ENCODE measurements at places on chromosomes 6 and 20.

- DNase-seq, result no peak
Observed at GRCh38 chr6:36197739-36198221, 1.2 kb downstream of the BRPF3 start.

- DNase-seq, result no peak
Observed at GRCh38 chr6:74735304-74735703, 470.5 kb downstream of the COL12A1 start.

- no peak for DNase-seq
Observed at GRCh38 chr20:408843-409696, 971 bp downstream of the RBCK1 start.

GRCh38 chr6:9316831-9317230 is 881.5 kb upstream of the SLC35B3 start:
- DNase-seq, result no peak

GRCh38 chr20:57509665-57510237 is 15.2 kb downstream of the CTCFL start:
- DNase-seq, result no peak

GRCh38 chr20:17315407-17316231 is 88.8 kb downstream of the PCSK2 start:
- DNase-seq, result no peak

DNA sequence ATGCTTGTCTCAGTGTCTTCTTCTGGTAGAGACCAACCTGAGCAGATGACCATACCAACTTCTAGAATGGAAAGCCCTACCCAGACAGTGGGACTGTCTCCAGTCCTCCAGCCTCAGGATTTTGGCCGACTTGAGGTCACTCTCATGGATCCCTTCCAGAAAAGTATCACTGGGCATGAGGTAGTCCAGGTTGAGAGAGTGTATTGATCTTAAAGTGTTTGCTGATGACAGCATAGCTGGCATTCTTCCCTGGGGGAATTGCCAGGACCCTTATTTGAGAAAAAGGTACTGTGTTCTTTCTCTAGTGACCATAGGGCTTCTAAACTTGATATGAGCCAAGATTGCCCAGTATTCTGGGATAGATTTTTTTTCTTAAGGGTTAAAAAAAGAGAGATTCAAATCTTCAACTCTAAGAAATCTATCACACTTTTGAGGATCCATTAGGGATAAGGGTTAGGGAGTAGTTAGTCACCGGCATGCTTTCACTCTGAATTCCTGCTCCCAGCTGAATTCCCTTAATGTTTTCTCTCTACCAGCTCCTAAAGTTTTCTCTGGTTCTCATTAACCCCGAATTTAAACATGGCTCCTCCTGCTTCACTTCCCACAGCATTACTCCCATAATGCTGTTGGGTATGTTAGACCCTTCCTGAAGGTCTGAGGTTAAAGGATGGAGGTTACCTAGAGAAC is 73.6 kb upstream of the FLRT3 start:
- DNase-seq, result no peak

DNA sequence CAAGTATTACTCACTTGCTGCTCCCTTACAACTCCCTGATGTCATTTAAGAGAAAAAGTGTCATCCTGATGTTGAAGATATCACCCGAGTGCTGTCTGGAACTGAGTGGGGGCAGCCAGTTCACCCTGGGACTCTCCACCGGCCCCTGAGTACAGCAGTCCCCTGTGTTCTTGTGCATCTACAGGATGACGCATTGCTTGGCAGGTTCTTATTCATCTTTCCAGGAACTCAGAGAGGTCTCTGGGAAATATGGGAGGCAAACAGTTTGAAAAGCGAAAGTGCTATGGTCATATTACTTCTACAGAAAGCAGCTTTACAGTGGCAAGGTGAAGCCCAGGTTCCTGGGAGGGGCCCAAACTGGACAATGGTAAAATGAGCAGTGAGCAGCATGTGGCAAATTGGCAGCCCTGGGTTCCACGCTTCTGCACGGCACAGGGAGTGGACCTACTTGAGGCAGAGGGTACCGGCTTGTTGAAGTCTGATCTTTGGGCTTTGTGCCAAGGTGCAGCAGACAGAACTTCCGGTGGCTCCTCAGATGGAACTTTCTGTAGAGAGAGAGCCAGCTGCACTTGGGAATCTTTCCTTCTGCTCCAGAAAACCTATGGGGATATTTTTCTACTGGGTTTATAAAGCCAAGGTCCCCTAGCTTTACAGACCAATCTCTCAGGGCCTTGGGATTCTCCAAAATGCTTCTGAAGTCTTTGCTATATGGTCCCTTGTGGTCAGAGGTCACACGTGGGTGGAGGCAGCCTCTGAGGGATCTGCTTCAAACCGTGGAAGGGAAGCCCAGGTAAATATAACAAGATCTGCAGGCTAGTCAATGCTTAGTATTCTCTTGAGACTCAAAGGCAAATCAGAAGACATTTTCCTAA is 128.3 kb downstream of the MAP3K7 start:
- DNase-seq, result no peak

DNA sequence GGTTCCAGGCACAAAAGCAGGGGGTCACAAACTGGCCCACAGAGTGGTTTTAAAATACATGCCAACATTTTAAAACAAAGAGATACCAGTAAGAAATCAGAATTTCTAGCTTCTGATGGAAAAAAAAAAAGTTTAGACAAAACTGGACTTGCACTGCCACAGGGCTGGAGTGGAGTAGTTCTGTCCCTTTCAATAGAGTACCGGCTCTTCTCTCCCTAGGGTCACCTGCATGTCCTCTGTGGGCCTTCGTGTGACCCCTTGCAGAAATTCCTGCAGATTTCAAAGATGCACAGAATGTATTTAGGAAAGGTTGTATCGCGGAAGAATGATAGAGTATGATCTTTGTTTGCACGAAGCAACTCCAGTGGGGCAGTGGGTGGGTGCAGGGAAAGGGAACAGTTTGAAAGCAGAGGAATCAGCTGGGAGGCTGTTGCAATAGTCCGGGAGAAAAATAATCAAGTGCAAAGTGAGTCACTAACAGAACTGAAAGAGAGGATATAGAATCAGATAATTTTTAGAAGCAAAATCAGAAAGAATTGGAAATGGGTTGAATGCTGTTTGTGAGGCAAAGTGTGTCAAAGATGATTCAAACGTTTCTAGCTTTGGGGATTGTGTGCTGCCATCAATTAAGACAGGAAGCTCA is 97.3 kb upstream of the STXBP5 start:
- no peak for DNase-seq

DNA sequence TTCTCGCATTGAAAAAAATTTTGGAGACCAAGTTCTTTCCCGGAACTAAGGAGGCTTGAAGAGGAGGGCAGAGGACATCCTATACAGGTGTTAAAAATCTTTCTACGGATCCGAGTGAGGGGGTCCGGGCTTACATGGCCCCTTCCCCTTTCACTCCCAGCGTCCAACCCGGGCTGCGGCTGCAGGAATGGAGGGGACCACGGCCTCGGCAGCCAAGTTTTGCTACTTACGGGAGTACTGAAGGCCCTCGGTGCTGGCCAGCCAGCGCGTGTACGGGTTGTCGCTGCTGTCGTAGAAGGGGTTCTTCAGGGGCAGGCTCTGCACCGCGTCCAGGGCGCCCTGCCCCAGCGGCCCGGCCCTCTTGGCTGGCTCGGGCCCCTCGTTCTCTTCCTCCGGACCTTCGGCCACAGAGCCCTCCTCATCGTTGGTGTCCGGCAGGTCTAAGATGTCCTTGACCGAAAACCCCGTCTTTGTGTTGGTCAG is 642 bp downstream of the NKX2-2 start:
- no peak for DNase-seq

DNA sequence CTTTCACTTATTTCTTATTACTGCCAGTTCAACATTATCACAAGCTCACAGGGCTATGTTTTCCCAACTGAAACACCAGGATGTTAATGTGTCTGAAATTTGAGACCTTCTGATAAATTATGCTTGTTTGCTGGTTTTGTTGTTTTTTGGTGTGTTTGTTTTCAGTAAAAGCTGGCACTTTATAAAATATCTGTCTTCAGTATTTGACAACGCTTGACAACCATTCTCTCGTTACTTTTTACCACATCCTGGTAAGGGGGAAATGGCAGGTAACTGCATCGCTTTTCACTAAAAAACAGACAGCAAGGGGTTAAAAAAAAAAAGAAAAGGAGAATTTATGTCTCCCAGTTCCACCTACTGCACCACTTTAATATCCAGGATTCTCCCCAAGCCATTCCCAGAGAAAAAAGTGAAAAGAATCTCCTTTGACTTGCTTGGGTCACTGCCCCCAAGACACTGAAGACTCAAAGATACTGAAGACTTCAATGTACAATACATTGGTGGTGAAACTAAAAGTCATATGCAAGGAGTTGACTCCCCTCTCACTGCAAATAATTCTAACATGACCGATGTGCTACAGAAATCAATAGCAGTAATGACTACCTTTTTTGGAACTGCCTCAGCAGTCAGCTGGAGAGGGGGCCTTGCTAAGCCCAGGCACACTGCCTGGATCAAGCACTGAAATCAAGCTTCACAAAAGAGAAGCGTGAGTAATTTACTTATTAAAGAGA is 88.9 kb downstream of the HIVEP2 start:
- DNase-seq, result no peak

GRCh38 chr6:105560611-105561066 is 157.8 kb upstream of the PREP start:
- DNase-seq, result no peak

DNA sequence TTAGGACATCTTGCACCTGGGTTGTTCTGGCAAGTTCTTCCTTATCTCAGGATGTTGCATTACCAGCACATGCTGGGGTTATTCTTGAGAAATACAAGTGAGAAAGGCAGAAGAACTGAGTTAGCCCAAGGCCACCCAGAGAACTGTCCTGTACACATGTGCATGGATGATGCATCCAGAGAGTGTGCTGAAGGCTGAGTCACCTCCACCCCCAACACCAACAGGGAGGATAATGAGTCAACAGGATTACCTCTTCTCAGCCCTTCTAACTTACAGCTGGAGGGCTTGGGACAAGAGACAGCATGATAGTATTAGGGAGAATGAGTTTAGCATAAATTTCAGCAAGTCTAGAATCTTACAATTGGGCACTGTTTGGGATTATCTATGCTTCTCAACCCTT is 8.5 kb downstream of the SCGN start:
- no peak for DNase-seq

DNA sequence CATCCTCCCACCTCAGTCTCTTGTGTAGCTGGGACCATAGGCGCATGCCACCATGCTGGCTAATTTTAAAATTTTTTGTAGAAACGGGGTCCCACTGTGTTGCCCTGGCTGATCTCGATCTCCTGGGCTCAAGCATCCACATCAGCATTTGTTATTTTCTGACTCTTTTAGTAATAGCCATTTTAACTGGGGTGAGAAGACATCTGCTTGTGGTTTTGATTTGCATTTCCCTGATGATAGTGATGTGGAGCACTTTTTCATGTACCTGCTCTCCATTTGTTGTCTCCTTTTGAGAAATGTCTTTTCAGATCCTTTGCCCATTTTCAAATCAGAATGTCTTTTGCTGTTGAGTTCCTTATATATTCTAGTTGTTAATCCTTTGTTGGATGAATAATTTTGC is 22.2 kb upstream of the TULP4 start:
- DNase-seq, result no peak

DNA sequence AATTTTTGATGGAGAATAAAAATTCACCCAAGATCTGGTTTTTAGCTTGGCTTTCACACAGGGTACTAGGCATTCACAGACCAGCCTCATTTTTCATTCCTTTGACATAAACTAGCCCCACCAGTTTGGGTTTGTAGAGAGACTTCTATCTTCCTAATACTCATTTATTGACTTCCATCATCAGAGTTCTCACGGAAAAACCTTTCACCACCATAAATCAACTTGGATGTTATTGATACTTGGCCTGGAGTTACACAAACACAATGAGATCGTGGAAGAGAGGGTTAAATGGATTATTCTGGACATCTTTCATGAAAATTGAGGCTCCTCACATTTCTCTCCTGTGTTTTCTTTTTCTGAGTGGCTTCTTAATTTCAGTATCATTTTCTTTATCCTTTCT is 26.8 kb upstream of the EDN1 start:
- no peak for DNase-seq

DNA sequence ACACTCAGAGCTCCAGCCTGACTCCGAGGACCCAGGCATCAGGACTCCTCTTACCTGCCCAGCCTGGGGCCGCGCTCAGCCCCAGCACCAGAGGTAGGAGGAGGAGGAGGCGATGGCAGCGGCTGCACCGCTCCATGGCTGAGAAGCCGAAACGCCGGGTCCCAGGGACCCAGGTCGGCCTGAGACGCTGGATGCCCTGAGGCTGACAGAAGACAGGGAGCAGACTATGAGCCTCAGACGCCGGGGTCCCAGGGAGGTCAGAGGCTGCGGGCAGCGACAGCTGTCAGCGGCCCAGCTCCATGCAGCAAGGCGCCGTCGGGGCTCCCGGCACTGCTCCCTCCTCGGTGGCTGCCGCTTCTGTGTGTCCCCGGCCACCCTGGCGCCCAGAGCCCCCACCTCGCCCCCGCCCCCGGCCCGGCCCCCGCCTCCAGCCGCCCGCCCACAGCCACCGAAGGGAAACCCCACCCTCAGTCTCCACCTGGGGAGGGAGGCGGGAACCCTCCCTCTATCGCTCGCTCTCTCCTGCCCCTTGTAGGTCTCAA is at the start of gene COL11A2:
TSS of gene COL11A2 (minus strand) at position 363 of the 542 bp plus-strand sequence. CDS start at position 136, 227 bp downstream.
- DNase-seq, result no peak

- DNase-seq, result no peak
Observed at GRCh38 chr6:7125290-7125689, 17.5 kb downstream of the RREB1 start.

DNA sequence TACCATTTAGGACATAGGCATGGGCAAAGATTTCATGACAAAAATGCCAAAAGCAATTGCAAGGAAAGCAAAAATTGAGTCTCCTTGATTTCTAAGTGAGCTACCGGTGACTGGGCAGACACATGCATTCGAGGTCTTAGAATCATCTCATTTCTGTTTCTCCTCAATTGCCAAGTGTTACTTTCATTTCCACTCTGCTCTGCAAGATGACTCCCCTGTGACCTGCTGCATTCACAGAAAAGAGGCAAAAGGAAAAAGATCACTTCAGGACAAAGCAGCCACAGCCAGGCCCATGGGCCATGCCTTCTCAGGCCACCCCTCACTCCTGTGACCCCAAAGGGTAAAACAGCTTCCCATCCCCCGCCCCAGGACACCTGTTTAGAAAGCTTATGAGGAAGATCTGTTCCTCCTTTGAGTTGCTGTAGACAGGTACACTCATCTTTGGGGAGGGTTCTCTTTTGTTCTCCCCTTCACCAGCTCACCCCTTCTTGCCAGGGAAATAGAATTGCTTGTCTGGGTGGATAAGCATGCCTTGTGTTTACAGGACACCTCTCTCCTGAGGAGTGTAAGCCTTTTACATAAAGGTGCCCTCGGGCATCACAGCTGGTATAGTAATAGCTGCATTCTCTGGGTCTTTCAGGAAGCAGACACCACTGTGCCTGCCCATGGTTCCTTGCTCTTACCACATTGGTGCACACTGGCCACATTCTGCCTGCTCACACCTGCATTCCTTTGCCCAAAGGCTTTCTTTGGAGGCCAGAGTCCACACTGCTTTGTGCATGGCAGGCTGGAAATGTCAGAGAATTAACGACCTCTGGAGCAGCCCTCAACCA is 105.0 kb downstream of the SLC24A3 start:
- DNase-seq, result no peak
